ENCODE measurements at places on chromosomes 12 and 14.
A peak's percentile ranks its signal among the peaks of the same experiment; 100 is the strongest.

- DNase-seq = no peak
Measured at GRCh38 chr12:59164226-59164625, 243.9 kb upstream of the LRIG3 start.

DNA sequence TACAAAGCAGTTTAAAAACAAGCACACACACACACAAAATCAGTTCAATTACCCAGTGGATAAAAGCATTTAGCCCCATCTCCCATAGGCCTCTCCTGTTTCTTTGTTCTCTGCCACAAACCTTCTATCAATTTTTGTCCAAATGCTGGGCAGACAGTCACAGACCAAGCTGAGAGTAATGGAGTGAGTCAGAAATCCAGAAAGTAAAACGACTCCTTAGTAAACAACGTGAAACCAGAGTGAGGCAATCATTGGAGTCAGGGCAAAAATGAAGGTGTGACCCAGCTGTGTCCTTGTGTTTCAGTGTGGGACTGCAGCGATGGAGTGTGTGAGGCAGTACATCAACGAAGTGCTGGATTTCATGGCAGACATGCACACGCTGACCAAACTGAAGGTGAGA, 102.0 kb downstream of the PRIMA1 start:
- peak; percentile 9 for DNase-seq

GRCh38 chr14:101521473-101521915, 39.8 kb upstream of the DIO3 start:
- no peak for DNase-seq

- no peak for DNase-seq
Measured at GRCh38 chr12:25320123-25321006, 69.6 kb upstream of the KRAS start.

- no peak for DNase-seq
Measured at GRCh38 chr14:100669011-100669412, 57.7 kb upstream of the DLK1 start.

- DNase-seq = no peak
Measured at GRCh38 chr12:109710205-109710746, 3.3 kb upstream of the FAM222A start.

GRCh38 chr12:103751600-103751999, 89.4 kb downstream of the NT5DC3 start:
- DNase-seq = peak; percentile 31

GRCh38 chr14:104316121-104316722, 177.8 kb downstream of the KIF26A start:
- DNase-seq = no peak

GRCh38 chr12:38809832-38810231, 95.6 kb downstream of the CPNE8 start:
- no peak for DNase-seq

DNA sequence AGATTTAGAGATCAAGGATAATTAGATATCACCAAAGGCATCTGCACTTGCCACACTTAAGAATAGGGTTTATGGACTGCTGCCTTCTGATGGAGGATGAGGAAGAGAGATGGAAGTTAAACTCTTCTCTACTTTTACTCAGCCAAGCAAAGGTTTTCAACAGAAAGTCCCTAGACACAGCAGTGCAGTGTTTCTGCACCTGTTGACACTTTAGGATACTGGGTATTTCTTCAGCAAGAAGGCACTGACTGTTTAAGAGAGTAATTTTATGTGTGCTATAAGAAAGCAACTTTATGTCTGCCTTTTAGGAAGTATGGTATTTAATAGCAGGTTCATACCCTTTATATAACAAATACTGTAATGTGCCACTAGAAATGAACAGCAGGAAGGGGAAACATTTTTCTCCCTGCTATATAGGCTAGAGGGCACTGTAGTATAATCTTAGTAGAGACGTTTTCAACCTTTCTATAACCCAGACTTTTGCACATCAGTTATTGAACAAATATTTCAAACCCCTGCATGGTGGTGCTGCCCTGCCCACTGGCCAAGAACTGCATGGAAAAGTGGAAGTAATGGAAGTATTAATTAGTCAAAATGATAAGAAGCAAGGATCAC, 225.0 kb upstream of the GRIP1 start:
- no peak for DNase-seq

GRCh38 chr14:105065280-105066228, at the start of gene GPR132:
TSS of gene GPR132 (minus strand) at chr14:105065430. CDS start at chr14:105055420, 10,010 bp downstream.
- DNase-seq = no peak

- peak; percentile 82 for DNase-seq
Measured at GRCh38 chr12:58588770-58589169, 331.5 kb downstream of the LRIG3 start.

DNA sequence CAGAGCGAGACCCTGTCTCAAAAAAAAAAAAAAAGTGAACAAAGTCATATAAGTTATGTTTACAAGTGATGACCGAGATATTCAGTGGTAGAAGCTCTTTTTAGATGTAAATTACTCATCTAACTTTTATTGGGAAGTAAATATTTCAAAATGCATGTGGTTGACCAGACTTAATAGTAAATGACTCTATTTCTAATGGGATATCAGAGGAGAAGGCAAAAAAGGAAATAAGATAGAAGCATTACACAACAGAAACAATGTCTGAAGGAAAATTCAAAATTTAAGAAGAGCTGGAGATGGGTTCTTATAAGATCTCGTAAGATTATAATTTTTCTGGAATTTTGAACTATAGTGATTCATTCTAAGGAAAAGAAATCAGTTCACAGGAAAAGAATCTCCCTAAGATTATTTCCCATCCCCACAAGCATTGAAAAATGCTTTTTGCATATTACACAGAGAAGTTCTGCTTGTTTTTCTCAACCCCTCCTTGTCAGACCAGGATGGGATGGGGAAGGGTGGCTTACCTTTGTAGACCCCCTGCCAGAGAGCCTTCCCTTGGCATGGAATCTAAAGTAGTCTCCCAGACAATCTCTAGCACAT, 63.1 kb upstream of the STK38L start:
- peak; percentile 35 for DNase-seq

DNA sequence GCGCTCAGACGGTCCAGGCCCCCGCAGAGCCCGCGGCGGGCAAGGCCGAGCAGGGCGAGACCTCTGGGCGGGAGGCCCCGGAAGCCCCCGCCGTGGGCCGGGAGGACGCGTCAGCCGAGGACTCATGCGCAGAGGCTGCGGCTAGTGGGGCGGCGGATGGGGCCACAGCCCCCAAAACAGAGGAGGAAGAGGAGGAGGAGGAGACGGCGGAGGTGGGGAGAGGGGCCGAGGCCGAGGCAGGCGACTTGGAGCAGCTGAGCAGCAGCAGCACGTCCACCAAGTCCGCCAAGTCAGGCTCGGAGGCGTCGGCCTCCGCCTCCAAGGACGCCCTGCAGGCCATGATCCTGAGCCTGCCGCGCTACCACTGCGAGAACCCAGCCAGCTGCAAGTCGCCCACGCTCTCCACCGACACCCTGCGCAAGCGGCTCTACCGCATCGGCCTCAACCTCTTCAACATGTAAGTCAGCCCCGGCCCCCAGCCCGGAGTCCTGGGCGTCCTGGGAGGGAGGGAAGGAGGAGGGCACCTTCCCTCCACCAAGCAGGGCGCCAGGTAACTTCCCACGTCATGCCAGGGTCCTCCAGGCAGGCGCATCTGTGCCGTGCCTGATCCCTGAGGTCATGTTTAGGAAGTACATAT, 72.4 kb downstream of the IQSEC3 start:
- DNase-seq = peak; percentile 42

DNA sequence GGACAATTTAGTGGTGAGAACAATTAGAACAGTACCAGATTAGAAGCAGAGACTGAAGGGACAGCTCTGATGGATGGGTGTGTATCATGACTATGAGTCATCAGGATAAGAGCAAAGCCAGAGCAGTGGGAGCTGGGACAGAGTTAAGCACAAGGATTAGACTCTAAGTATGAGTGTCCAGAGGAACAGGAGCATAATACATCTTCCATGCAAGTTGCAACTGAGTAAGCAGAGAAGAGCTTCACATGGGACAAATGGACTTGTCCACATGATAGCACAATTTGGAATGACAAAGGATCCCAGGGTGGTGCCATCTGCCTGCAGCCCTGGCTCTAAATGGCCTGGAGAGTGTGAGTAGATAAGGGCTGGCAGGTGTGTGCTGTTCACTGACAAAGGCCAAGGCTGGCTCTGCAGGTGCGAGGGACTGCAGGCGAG, 226.4 kb upstream of the CAND1 start:
- peak; percentile 1 for DNase-seq

DNA sequence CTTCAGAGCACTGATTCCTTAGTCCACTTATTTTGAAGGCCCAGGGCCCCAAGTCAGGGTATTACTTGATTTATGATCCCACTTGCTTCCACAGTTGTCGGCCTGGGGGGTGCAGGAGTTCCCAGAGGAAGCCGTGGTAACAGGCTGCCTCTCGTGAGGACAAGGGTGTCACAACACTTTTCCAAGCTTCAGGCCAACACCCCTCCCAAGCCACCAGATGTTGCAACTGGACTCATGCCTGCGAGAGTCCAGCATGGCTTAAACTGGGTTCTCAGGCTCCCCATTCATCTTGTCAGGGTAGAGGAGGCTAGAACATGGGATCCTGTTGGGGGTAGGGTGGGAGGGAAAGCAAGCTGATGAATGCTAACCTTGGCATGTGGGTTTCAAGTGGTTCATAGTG, 56.1 kb downstream of the BMP4 start:
- peak; percentile 6 for DNase-seq

GRCh38 chr12:110170535-110171185, 46.5 kb downstream of the IFT81 start:
- DNase-seq = no peak

DNA sequence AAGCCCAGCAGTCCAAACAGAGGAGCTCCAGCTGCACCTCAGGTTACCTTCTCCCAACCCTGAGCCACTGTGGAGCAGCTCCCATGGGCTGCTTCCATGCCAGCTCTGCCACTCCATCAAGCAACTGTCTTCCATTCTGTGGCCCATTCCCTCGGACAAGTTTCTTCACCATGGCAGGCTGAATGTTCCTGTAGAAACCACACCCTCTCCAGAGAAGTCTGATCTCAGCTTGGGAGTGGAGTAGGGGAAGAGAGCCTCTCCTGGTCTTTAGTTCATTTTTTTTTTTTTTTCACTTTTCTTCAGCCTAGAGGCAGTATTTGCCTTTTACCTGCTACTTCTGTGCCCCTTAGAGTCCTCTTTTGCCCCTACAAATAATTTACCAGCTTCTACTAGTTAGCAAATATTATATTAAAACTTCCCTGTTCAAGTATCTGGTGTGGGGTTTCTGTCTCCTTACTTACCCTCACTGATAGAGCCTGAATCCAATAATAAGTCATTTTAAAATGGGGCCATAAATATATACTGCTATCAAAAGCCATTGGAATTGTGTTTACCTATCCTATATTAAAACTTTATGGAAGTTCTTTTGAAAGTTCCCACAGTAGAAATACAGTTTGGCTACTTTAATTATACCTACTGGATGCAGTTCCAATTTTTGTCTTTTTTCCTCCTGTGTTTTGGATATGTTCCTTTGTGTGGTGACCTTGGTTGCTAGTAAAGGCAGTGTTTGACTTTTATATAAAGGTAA, 11.7 kb upstream of the SLC17A8 start:
- DNase-seq = no peak

DNA sequence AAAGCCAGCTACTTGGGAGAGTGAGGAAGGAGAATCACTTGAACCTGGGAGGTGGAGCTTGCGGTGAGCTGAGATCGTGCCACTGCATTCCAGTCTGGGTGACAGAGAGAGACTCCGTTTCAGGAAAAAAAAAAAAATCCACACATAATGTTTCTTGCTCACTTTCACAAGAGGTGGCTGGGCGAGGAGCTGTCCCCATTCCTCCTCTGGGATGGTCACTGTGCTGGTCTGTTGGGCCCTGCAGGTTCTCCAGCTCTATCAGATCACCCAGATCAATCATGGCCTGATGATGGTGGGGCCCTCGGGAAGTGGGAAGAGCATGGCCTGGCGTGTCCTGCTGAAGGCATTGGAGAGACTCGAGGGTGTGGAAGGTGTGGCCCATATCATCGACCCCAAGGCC, 47.3 kb downstream of the DYNC1H1 start:
- DNase-seq = no peak

GRCh38 chr14:53109105-53110041, 43.8 kb downstream of the DDHD1 start:
- peak; percentile 54 for DNase-seq

GRCh38 chr12:89492883-89493282, 31.7 kb downstream of the GALNT4 start:
- no peak for DNase-seq

DNA sequence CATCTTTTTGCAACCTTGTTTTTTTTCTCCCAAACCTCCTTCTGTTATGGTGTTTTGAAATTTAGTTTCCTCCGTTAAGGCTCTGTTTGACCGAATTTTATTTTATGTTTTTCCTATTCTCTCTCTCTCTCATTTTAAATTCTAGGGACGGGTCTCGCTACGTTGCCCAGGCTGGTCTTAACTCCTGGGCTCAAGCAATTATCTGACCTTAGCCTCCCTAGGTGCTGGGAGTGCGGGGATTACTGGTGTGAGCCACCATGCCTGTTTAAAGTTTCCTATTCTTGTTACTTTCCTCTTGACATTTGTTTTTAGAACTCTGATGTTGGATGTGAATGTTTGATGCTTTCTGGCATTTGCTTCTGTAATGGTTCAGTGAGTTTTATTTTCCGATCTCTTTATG, 1.0 kb downstream of the ZC3H14 start:
- DNase-seq = peak; percentile 7

DNA sequence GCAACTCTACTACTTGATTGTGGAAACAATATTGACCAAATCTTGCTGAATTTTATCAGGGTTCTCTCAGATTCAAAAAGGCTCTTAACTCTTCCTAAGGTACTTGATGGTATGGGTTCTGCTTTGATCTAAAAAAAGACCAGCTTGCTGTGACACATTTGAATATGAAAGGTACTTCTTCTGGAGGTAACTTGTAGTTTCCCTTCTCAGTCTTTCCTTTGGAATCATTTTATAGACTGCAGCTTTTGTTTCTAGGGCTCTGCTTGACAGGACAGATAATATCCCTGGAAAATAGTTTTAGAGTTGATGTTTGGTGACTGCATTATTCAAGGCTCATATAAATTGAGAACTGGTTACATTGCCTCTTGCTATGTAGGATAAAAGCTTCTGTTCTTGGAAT, 251.9 kb downstream of the FUT8 start:
- no peak for DNase-seq

- DNase-seq = no peak
Measured at GRCh38 chr12:131162113-131162512, 208.4 kb downstream of the ADGRD1 start.

DNA sequence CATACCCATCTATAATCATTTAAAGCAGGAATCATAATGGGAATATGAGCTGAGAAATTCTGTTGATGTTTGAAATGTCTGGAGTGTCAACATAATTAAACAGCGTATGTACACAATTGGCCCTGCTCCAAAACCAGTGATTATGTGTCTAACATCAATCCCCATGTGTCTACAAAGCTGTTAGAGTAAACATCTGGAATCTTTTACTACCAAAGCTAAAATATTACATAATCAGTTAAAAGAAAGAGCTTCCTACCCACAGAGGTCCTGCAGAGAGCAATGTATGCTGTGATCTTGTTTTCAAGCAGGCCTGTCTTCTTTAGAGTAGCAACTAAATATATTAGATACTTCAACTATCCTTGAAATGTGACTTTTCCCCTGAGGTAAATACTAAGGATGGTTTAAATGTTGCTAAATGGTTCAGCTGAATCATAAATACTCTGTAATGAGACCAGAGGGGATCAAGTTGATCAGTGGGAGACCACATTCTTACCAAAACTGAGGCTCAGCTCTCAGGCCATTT, 74.3 kb downstream of the RASSF8 start:
- DNase-seq = peak; percentile 51

GRCh38 chr14:36217732-36218131, 41.2 kb upstream of the PTCSC3 start:
- DNase-seq = no peak
